ENCODE measurements at places on chromosomes 12 and 14.

- DNase-seq = no peak
These were observed 58.2 kb upstream of the ALG10B start for GRCh38 chr12:38258411-38258810.

- DNase-seq = no peak
These were observed 56.2 kb downstream of the ACTN1 start for GRCh38 chr14:68922886-68923285.

- DNase-seq = no peak
These were observed 128.4 kb downstream of the RPAP3 start for GRCh38 chr12:47577206-47577989.

GRCh38 chr12:52628841-52629240 lies 10.5 kb upstream of the KRT73 start:
- no peak for DNase-seq

- no peak for DNase-seq
These were observed 189.0 kb upstream of the CDKN3 start for GRCh38 chr14:54207476-54208462.

DNA sequence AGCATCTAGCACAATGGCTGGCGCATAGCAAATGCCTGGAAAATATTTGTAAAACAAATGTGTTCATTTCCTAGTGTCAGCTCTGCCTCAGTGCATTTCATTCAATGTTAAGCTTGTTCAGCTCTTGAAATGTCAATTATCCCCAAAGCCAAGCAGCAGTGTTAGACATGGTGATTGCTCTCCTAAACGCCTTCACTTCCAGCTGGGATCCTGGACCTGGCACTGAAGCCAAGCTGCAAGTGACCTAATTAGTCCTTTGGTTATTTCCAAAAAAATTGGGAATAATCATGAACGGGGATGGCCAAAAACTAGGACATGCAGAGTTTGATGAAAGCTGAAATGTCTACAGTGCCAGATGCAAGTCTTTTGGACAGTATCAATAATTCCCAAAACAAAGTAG lies 54.9 kb upstream of the MDGA2 start:
- no peak for DNase-seq

DNA sequence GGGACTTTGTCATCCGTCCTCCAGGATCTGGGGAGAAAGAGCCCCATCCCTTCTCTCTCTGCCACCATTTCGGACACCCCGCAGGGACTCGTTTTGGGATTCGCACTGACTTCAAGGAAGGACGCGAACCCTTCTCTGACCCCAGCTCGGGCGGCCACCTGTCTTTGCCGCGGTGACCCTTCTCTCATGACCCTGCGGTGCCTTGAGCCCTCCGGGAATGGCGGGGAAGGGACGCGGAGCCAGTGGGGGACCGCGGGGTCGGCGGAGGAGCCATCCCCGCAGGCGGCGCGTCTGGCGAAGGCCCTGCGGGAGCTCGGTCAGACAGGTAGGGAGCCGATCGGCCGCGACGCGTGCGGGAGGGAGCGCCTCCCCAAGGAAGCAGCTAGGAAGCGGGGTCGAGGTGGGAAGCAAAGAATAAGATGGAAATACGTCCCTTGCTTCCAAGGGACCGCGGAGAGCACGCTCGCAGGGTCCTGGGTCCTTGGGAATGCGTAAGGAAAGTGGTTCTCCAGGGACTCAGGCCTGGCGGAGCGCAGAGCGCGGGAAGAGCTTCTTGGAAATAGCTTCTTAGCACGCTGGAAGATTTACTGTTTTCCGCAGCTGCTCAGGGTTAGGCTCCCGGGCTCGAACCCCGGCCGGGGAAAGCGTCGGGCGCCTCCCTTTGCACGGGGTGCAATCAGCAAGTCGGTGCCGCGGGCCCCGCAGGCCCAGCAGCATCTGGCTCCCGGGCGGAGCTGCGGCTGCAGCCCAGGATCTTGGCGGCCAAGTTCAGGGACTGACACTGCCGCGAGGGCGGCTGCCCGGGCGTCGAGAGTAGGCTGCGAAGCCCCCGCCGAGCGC lies 457 bp downstream of the SOCS2 start:
- no peak for DNase-seq

DNA sequence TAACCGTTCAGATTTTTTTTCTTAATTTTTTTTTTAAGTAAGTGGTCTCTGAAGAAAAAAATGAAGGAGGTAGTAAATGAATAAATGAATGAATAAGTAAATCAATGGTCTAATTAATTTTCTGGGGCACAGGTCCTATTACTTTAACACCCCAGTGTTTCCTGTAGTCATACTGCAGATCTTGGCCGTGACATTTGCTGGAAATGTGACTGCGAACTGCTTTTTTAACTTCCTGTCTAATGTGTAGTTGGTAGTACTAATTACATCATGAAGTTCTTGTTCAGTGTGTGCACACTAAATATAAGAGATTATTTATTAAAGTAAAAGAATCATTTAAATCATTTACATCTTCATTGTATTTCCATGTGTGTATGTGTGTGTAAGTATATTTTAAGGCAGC lies 45.4 kb downstream of the AEBP2 start:
- no peak for DNase-seq

DNA sequence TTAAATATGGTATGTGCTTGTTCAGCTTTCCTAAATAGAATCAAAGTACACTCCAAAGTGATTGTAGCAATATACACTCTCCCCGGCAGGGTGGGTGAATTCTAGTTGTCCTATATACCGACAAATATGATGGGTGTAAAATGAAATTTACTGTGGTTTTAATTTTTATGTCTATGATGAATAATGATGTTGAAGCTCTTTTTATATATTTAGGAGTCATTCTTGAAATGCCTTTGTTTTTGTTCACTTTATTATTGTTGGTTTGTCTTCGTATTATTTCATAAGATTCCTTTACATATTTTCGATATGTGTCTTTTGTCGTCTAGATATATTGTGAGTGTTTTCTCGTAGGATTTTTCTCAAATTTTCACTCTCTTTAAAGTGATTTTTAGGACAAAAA lies 105.7 kb downstream of the PDE3A start:
- no peak for DNase-seq

- peak; percentile 24 for DNase-seq
These were observed at the start of gene SETD3 for GRCh38 chr14:99479906-99480869. Gene SETD3 (minus strand): TSS chr14:99480859. CDS start chr14:99465805, 15,054 bp downstream.

GRCh38 chr14:49549446-49549845 lies 36.7 kb downstream of the RPS29 start:
- no peak for DNase-seq

- DNase-seq = no peak
These were observed 20.7 kb downstream of the SLC7A8 start for GRCh38 chr14:23162800-23163199.

DNA sequence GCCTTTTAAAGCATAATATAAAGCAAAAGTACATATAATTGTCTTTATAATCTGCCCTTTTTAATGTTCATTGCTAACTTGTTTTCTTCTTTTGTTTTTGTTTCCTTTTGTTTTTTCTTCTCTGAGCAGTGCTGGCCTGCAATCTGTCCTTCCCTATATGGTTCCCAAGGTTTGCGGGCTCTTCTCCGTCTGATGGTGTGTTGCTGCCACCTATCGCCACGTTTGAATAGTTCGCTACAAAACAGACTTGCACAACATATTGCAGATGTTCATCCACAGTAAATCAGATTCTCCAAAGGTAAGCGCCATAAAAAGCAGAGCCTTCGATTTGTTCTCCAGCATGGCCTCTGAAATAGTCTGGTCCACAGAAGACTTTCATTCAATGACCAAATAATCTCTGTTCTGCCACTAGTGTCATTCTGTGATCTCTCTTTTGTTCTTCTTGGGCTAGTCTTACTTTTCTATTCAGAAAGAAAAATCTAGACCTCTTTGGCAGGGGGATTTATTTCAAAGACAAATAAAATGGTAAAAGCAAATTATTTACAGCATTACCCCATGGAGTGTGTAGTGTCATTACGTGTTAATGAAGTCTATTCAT lies 33.5 kb downstream of the C12orf50 start:
- DNase-seq = peak; percentile 5

DNA sequence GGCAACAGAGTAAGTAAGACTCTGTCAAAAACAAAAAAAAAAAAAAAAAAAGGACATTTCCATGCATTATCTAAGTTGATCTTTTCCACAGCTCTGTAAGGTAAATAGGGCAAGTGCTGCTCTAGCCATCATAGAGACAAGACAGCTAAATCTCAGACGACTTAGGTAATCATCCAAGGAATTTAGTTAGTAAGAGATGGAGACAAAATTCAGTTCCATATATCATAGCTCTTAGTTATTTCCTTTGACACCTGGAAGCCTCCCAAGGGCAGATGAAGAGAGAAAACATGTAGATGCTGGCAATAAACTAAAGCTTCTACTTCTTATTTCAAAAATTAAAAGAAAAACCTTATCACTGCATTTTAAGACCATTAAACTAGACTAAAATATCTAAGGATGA lies 48.7 kb downstream of the ST8SIA1 start:
- DNase-seq = no peak

GRCh38 chr14:91464615-91465205 lies 45.4 kb downstream of the PPP4R3A start:
- no peak for DNase-seq

DNA sequence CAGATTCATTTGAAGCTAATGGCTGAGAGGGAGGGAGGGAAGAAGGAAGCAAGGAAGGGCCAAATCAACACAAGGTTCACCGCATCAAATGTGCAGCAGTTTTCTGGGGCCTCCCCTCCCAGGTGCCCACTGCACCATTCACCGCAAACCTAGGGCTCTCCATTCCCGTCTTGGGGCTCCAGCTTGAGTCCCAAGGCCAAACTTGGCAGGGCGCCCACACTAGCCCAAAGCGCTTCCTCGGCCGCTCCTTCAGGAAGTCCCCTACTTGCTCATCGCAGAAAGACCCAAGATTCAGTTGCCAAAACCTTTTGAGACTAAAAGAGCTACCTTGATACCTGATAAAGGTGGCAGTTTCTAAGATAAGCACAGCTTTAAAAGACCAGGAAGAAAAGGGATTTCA lies 140.5 kb upstream of the FKBP4 start:
- DNase-seq = no peak

DNA sequence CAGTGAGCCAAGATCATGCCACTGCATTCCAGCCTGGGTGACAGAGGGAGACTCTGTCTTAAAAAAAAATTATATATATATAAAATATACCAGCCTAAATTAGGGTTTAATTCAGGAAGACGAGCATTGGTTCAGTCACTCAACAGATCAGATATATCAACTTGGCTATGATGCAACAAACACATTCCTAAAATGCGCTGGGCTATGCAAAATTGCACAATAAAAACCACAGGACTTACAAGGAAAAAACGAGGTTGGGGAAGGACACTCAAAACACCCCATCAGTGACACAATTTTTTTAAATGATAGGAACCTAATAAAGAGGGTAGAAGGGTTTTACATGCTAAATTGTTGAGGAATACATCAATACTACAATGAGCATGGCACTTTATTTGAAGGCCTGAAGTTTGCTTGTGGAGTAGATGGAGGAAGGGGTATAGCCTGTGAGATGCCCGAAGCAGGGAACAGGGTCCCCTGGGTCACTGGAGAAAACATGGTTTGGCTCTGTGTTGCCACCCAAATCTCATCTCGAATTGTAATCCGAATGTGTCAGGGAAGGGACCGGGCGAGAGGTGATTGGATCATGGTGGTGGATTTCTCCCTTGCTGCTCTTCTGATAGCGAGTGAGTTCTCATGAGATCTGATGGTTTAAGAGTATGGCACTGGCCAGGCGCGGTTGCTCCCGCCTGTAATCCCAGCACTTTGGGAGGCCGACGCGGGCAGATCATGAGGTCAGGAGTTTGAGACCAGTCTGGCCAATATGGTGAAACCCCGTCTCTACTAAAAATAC lies 71.2 kb downstream of the TNFAIP2 start:
- no peak for DNase-seq

- DNase-seq = no peak
These were observed 33.2 kb upstream of the LDHB start for GRCh38 chr12:21690704-21691368.

GRCh38 chr12:45148619-45149018 lies 67.3 kb upstream of the ANO6 start:
- DNase-seq = no peak

DNA sequence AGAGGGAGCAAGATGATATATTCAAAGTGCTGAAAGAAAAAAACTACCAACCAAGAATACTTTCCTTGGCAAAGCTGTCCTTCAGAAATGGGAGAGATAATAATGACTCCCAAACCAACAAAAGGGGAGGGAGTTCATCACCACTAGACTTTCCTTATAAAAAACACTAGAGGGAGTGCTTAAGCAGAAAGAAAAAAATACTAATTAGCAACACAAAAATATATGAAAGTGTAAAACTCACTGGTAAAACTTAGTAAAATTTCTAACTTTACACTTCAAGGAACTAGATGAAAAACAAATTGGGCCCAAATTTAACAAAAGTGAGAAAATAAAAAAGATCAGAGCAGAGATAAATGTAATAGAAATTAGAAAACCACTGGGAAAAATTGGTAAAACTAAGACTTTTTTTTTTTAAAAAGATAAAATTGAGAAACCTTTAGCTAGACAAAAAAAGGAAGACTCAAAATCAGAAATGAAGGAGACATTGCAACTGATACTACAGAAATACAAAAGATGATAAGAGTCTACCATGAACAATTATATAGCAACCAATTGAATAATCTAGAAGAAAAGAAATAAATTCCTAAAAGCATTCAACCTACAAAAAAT lies 60.4 kb upstream of the FAR2 start:
- DNase-seq = no peak

GRCh38 chr14:58639842-58640484 lies 2.2 kb downstream of the DACT1 start:
- DNase-seq = no peak

GRCh38 chr14:81837304-81837703 lies 303.7 kb upstream of the SEL1L start:
- no peak for DNase-seq

DNA sequence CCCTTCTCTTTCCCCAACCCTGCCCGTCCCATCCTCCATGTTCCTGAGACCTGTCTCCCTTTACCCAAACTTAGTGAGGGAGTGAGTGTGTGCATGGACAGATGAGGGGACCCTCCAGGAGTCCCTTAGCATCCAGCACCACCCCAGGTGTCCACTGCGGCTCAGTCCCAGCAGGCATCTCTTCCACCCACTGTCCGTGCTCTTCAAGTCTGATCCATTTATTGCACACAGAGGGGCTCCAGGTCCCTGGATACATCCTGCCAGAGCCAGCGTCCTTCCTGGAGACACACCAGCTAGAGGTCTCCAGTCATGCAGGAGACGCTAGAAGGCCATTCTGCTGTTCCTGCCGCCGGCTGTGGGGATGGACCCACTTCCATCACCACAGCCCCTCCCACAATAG lies 239.2 kb downstream of the ADGRD1 start:
- DNase-seq = no peak

DNA sequence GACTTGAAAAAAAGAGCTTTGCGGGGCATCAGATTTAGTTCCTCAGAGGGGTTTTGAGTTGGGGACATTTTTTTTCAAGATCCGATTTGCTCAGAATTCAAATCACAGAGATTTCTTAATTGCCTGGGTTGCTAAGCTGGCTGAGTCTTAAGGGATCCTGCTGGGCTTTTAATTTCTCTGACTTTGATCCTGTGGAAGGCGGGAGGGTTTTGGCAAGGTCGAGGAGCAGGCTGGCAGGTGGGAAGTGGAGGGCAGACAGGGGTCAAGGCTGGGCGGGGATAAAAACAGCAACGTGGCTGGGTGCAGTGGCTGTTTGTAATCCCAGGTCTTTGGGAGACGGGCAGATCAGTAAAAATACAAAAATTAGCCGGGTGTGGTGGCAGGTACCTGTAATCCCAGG lies 33.5 kb upstream of the CCDC63 start:
- no peak for DNase-seq

- no peak for DNase-seq
These were observed 865 bp upstream of the ZFP36L1 start for GRCh38 chr14:68793734-68794129.

All from stimulated activated CD8-positive, alpha-beta memory T cell treated with anti-CD3 and anti-CD28 coated beads, Interleukin-7, amount 100 ng/mL, for 4 hours (primary cell).